ENCODE measurements at places on chromosomes 16 and 17.

- no peak for DNase-seq
These were observed 16.1 kb downstream of the TLE7 start for GRCh38 chr16:71425746-71426068.

DNA sequence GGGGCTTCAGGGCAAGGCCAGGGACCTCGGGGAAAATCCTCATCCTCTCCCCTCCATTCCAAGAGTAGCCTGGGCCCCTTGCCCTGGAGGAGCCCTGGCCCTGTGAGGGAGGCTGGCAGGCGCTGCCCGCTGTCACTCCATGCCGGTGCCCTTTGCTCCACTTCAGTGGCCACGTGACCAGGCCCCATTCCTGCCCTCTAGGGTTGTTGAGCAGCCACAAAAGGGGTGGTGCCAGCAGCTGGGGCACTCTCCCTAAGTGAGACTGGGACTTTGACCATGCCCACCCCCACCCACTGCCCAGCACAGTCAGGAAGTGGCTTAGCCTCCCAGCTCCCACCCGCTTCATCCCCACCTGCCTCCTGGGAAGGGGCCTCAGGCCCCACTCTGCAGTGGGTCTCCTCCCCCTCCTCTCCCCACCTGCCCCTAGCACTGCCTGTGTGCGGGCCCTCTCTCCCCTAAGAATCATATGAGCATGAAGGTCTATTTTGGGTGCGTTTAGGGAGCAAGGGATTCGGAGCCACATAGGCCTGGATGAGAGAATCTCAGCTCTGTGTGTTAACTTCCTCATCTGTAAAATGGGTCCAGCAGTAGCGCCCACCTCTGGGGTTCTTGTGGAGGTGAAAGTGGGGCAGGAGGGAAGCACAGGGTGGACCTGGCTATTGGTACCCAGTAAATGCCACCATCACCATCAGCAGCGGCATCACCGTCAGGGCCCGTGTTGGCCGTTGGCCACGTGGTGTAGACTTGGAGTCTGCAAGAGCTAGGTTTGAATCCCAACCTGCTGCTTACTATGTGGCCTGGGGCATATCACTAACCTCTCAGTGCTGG, 7.2 kb downstream of the PDK2 start:
- no peak for DNase-seq

DNA sequence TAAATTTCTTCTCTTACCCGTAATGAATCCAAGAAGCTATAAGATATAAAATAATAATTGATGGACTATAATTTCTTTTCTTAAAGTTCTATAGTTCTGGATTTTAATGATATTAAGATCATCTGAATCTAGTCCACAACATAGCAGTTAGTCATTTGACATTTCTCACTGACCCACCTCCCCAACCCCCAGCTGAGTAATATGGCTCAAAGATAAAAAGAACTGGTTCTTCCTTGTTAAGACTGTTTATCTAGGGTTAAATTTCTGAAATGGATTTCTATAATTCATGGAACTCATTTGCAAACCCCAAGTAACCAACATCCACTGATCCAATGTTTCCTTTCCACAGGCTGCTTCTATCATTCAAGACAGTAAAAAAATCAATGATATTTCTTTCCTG, 133.9 kb upstream of the SOX9 start:
- no peak for DNase-seq

DNA sequence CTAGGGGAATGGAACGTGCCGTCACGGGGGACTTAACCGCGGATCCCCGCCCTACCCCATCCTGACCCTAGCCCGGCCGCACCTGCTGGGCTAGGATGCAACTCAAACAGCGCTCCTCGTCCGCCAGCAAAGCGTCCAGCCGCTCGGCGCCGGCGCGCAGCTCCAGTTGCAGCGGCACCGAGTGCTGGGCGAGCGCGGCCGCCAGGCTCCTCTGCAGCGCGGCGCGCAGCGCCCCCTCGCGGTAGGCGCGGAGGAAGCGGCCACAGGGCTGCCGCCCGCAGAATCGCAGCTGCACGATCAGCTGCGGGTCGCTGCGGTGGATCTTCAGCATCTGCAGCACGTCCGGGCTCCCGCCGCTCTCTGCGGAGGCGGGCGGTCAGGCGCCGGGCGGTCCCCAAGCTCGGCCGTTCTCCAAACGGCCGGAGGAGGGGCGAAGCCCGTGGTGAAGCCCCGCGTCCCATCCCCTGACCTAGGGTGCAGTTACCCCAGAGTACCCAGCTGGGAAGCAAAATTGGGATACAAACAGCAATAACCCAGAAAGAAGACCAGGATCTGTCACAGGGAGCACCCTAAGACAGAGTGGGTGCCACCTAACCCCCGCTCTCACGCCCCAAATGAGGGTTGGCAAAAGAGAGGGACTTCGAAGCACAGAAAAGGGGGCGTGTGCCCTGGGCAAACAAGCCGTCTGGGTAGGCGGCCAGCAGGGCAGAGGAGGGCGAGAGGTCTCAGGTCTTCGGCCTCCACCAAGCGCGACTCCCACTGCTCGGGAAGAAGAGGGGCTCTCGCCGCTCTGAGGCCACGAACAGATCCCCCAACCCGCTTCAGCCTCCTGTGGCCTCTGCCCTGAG, 4.2 kb downstream of the TRADD start:
- DNase-seq: peak; percentile 87

DNA sequence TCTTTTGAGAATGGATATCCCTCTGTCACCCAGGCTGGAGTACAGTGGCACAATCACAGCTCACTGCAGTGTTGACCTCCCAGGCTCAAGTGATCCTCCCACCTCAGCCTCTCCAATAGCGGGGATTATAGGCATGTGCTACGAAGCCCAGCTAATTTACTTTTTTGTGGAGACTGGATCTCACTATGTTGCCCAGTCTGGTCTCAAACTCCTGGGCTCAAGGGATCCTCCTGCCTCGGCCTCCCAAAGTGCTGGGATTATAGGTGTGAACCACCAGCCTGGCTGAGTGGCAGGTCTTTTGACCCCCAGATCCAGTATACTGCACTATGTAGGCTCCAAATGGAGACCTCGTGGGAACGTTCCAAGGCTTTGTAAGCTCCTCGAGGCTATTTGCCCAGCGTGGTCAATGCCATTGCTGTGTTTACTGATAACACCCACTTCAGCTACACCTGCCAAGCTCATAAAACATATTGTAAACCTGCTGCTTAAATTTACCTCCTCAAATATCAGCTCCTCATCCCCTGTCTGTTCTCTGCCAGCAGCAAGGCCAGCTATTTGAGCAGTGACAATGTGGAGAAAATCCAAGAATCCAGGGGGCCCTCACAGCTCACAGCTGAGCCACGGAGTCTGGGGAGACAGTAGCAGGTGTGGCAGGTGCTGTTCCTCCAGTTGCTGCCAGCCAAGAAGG, 16.2 kb upstream of the KIFC3 start:
- DNase-seq: no peak

DNA sequence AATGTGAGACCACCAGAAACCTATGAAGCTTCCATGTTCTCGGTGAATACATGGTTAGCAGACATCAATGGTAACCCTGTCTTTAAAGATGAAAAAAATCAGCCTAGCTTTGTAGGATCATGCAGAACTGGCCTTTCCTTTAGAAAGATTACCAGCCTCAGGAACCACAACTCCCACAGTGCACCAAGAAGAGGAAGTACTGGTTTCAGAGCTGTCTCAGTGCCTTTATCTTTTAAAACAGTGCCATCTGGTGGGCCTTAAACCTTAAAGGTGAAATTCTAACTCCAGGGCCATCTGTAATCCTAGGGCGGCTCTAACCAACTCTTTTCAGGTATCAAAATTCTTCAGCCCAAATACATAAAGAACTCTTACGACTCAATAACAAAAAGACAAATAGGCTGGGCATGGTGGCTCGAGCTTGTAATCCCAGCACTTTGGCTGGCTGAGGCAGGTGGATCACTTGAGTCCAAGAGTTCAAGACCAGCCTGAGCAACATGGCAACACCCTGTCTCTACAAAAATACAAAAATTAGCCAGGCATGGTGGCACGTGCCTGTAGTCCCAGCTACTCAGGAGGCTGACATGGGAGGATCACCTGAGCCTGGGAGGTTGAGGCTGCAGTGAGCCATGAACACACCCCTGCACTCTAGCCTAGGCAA, 5.4 kb downstream of the ATPAF2 start:
- DNase-seq: peak; percentile 86

DNA sequence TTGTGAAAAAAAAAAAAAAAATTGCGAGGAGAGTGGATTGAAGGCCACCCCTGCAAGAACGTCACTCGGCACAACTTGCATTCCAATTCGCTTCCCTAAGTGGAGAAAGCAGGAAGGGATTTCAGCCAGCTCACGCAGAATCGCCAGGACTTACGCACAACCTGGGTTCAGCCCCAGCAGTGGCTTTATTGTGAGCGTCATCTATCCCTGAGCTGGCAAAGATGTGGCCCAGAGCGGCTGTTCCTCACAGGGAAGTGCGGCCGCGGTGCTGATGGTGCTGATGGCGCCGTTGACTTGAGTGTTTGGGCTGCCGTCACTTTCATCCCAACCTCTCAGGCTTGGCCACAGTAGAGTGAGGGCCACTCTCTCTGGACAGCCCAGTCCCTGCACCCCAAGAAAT, 197.6 kb downstream of the NTN1 start:
- DNase-seq: no peak

DNA sequence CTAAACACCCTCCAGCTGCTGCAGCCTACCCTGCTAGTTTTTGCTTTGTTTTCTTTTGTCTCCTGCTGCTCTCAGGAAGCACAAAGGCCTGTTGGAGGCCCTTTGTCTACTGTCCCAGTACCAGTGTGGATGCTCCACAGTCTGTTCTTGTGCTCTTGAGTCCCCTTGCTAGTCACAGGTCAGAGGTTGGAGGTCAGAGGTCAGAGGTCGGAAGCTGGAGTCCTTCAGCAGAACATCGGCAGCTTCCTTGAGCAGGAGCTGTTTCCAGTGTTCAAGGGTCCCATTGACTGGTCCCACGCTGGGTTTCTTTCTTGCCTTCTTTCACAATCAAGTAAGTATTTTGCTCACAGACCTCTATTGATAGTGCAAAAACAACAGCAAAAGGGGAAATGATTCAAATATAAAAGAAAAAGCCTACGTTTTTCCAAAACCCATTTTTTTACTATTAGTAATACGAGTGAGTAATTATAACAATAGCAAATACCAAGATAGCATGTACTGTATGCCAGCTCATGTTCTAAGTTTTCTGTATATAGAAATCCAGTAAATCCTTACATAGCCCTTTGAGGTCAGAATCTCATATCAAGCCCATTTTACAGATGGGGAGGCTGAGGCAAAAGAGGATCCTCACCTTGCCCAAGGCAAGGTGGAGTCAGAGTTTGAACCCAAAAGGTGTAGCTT, 10.9 kb upstream of the IL34 start:
- DNase-seq: no peak

DNA sequence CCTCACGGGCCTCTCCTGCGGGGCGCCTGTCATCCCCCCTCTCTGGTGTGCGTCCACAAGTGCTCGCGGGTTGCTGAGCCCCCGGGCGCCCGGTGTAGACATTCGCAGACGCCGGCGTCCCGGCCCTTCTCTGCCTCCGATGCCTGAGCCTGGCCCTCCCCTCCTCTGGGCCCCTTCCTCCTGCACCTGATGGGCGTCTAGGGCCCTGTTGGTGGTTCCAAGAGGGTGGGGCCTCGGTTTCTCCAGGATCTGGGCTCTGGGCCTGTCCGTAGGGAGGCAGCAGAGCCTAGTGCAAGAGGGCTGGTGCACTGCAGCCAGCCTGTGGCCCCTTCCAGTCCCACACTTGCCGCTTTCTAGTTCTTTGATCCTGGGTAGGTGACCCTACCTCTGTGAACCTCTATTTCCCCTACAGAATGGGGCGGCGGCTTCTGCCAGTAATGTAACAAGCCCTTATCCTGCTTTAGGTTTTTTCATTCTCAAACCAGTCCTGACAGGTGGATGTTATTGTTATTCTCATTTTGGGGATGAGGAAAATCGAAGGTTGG, 623 bp downstream of the E4F1 start:
- DNase-seq: no peak

GRCh38 chr17:72305472-72305871, 184.7 kb downstream of the SOX9 start:
- no peak for DNase-seq
